ENCODE measurements at places on chromosomes 7 and 10.

GRCh38 chr10:95413588-95413987, 122.8 kb upstream of the PDLIM1 start:
- DNase-seq = no peak

DNA sequence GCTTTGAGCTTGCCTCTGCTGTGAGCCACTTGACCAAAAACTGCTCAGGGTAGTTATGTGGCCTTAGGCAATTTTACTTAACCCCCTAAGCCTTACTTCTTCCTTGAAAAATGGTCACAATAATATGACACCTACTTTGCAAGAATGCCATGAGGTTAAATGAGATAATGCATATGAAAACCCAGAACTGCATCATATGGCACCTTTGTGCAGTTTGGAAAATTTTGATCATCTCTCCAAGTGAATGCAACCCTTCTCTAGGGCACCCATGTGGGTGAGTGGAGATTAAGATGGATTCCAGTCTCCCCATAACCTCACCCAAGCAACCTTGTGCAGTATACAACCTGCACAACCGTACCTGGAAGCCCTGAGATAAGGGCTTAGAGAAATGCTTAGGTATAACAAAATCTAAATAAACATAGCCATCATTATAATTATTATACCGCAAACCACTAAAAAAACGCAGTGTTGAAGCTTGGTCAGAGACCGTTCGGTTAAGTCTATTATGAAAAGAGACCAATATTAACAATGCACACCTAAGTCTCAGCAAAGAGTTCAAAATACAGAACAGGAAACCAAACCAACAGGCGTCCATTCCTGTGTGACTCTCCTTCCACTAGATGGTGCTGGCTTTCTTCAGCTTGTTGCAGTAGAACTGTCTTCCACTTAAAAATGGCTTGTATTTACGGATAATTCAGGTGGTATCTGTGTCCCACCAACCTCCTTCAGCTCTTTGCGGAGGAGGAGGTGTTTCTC, 21.0 kb upstream of the ASB15 start:
- DNase-seq = no peak

DNA sequence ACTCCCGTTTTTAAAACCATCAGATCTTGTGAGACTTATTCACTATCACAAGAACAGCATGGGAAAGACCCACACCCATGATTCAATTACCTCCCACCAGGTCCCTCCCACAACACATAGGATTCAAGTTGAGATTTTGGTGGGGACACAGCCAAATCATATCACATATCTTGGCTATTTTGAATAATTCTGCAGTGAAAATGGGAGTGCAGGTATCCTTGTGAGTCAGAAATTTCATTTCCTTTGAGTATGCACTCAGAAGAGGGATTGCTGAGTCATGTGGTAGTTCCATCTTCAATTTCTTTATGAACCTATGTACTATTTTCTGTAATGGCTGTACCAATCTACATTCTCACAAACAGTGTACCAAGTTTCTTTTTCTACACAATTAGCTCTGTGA, 125.8 kb downstream of the ANKRD7 start:
- DNase-seq = no peak

DNA sequence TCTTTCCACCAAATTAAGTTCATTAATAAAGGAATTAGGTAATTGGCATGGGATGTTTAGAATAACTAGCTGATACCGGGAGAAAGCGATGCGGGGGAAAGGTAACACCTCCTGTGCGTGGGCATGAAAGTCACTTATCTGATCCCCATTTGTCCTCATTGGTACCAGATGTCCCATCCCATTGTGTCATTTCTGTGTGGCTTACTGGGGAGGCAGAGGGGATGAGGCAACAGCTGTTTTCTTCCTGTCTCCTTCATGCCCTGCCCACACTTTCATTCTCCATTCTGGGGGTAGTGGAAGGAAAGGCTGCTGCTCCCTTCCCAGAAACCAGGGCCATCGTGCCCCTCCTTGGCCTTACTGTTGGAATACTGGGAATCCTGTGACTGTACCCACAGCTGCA, 27.1 kb downstream of the EEPD1 start:
- DNase-seq = no peak

DNA sequence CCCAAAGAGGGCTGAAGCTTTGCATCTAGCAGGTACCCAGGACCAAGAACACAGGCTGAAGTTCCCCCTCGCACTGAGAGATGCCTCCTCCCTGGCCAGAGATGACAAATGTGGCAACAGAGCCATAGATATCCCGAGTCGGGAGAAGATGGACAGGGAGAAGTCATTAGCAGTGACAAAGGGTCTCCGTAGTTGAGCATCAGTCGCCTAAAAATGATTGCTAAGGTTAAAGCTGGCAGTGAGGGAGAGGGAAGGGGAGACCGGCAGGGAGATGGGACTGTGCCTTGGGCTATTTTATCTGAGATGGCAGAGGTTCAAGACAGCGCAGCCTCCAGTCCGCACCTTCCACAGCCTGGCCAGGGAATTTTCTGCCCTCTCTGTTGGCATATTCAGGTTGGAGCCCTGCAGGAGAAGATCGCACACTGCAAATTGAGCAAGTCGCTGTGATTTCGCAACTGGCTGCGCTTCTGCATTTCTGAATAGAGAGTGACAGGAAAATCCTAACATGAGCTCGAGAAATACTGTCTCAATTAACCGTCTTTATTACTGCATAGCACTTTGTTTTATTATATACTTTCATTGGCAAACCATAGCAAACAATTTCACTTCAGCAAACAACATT, 238.9 kb upstream of the GPR26 start:
- no peak for DNase-seq

DNA sequence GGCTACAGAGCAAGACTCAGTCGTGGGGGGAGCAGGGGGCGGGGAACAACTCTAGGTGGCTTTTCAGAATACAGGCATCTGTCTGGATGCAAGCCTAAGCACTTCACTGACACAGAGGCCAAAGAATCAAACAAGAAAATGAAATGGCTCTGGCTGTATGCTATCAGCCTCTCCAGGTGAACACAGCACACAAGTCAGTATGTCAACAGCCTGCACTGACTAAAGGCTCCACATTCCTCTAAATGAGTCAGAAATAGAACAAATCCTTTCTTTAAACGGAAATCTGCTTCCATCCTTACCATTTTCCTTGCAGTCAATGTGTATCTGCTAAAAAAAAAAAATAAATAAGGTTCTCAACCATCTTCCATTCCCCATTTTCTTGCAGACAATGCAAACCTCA, 88.3 kb downstream of the ARMH3 start:
- no peak for DNase-seq

DNA sequence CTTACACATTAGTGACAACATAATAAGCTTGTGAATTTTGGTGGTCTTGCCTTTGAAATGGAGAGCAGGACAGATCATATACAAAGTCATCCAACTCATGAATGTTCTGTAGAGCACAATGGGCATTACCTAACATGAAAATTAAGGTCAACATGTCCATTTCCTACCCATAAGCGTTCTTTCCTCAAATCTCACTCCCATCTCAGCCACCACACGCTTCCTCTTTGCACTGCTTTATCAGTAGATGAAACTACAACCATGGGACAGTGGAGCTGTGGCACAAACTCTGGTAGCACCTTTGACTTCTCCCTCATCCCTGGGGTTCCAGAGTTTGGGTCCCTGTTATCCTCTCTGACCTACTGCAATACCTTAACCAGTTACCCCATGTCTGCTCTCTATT, 2.2 kb downstream of the PON2 start:
- no peak for DNase-seq
